ENCODE measurements at places on chromosomes 5 and 9.

GRCh38 chr5:82593481-82593880, 315.3 kb upstream of the RPS23 start:
- DNase-seq = no peak

- DNase-seq = no peak
Observed at GRCh38 chr5:91224456-91224855, 158.7 kb downstream of the ARRDC3 start.

DNA sequence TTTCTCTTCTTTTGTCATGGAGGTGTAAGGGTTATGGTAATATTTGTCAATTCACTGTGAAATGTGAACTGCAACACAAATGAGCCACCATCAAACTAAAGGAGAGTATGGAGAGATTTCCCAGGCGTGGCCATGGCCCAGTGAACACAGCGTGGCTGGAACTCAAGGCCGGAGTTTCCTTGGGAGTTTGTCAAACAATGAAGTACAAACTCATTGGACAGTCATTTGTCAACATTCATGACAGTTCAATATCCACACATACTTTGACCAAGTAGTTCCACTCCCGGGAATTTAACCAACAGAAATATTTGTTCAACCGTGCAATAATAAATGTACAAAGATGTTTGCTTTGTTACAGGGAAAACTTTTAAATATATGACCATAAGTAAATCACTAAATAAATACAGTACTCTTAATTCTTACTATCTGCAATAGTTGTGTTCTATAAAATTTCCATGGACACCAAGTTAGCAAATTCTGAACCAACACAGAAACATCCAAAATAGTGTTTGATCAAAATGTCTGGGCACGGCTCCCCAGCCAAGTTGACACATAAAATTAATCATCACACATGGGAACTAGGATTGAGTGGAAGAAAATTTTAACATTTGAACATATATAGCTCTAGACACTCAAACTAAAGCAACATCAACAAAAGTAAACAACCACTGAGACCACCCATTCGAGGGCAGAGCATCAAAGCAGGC, 87.1 kb downstream of the DIRAS2 start:
- no peak for DNase-seq

DNA sequence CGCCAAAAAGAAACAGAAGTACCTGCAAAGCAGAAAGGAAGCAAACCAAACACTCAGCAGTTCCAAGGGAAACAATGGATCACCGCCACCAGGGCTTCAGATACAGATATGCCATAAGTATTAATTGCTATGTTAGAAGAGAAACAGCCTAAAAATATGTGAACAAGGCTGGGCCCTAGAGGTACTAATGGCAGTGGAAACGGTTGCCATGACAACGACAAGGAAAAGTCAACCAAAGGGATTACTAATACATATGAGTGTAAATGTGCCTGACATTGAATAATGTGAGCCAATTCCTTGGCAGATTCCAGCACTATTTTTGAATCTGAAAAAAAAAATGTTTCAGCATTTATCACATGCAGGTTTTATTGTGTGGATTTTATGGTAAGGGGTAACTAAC, 75.0 kb downstream of the CAVIN4 start:
- DNase-seq = no peak

GRCh38 chr9:98263482-98264357, 8.3 kb upstream of the TBC1D2 start:
- DNase-seq = peak; percentile 66

DNA sequence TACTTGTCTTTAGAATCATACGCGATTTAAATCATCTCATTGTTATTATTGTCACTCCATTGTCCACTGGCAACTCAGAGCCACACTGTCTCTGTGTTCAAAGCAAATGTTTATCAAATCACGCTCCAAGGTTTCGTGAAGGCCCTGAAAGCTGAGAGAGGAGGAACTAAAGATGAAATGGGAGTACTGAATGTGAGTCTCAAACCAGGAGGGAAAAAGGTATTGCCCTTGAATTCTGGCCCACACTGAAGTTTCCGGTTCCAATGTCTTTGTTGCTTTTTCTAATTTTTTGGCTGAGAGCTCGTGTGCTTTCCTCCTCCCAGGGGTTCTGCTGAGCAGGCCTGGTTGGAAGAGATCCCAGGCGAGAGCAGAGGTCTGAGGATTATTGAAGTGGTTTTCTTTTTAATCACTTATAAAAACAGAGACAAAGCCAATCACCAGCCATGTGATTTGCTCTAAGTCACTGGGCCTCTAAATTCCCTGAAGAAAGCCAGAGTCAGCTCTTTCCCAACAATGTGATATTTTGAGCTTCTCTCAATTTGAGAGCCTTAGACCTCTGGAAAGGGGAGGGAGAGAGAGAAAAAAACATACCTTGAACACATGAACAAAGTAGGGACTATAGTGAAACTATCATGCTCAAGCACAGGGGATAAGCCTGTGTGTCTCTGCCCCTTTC, 420.8 kb upstream of the GRAMD2B start:
- DNase-seq = no peak

DNA sequence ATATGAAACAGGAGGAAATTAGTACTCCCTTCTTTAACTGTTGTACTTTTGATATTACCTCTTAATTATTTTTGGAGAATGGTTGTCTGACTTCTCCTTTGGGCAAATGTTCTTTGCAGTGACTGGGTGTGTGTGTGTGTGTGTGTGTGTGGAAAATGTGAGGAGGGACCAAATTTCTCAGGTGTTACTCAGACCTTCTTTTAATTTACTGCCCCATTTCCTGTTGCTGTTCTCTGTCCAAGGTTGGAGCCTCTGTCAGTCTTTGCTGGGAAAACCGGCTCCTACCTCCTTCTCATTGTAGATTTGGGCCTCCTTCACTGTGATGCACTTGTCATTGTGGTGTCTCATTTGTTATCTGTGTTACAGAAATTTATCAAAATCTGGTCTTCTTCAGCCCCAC, 68.4 kb downstream of the PBX3 start:
- no peak for DNase-seq

GRCh38 chr5:53366245-53366644, 114.2 kb upstream of the FST start:
- DNase-seq = no peak

DNA sequence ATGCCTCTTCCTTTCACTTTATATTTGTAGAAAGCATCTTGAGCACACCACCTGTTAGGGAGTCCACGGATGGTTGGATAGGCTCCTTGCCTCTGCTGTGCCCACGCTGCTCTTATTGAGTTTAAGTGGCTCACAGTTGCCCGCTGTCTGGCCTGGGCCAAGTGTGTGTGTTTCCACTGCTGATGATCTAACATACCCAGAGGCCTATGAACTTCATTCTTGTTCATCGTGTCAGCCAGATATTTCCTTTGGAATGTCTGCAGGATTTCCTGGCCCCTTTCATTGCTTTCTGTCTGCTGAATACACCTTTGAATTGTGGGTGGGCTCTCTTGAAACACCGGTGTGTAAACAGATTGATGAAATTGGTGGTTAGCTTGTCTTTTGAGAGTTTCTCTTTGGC, 46.6 kb downstream of the MVB12B start:
- DNase-seq = no peak

GRCh38 chr9:18796696-18797270, 236.2 kb downstream of the SAXO1 start:
- DNase-seq = no peak

DNA sequence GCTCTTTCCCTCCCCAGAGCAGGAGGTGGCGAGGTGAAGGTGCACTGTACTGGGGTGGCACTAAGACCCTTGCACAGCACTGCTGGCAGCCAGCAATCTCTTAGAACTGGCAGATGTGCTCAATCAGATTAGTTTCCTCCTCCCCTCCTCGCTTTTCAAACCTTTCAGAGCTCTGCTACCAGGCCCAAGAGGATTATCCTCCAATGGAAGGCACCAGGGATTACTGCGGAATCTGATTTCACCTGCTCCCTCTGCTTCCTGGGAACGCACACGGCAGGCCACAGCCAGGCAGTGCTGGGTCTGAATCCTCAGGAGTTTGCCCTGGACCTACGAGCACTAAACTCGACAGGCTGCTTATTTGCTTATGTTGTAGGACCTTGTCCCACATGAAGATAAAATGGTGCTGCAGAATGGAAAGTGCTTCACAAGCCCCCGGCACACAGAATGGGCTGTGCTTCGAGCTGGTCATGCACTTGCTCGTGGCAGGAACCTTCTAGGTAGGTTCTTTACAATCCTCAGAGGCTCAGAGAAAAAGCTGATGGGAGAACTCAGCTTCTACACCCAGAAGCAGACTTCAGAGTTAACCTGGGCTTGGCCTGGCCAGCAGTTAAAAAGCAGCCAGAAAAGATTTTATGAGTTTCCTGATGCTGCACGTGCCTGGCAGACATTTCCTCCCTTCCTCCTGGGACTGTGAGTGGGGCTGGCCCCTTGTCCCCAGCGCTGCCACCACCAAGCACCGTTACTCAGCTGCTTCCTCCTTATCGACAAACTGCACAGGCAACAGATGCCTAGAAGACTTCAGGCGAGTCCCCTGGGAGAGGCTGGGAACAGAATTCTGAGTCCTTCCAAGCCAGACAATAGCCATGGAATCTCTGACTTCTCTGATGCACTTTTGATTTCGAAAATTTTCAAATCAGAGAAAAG, 33.1 kb downstream of the FABP6 start:
- no peak for DNase-seq

GRCh38 chr5:159695741-159696294, 220.5 kb upstream of the ADRA1B start:
- DNase-seq = no peak

DNA sequence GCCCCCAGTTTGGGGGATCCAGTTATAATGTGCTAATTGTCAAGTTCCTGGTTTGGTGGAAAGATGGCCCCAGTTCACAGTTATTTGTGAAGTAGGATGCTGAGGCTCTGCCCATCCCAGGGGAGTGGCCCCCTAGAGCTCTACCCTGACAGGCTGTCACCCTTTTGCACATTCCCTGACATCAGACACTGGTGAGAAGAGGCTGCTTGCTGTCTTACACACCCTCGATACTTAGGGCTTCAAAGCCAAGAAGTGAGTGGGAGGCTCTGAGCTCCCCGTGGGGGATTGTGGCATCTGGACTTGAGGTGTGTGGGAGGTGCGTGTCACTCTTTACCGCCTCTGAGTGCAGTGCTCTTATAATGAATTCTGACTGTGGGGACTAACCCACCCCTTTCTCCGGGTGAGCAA, 168.5 kb downstream of the DOCK2 start:
- peak; percentile 50 for DNase-seq

- DNase-seq = no peak
Observed at GRCh38 chr9:38228331-38229103, 159.5 kb upstream of the SHB start.

GRCh38 chr5:140561753-140562523, 2.5 kb downstream of the APBB3 start:
- no peak for DNase-seq

DNA sequence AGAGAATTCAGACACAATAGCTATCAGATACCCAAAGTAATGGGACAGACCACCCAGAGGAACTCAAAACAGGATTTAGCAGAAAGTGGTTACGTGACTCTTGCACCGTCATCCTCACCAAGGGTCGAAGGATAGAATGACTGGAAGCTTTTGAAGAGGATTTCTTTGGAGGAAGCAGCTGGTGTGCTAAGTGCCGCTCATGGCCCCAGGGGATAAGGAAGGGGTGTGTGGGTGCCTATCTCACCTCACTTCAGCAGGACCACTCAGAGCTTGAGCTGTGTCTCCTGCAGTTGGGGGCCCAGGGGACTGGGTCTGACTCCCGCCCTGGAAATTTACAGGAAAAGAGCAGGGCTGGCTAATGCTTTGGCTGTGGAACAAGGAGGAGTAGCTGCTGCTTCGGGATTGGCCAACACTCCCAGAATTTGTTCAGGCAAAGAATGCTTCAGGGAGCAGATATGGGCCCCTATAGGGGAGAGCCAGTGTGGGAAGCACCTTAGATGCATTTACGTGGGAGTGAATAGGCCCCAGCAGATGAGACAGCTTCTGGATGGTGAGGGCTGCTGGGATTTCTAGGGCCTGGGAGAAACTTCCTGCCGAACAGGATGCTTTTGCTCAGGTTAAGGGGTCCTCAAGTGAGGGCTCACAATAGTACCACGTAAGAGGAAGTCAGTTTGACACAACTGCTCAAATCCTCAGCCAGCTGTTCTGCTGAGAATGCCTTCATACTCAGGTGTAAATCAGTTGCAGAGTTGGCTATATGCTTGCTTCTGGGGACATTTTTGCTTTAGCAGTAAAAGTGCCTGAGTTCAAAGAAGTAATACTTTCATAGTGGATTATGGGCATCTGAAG, 29.1 kb upstream of the TOMM5 start:
- no peak for DNase-seq

- peak; percentile 41 for DNase-seq
Observed at GRCh38 chr5:139863855-139864558, 68.4 kb downstream of the PSD2 start.

DNA sequence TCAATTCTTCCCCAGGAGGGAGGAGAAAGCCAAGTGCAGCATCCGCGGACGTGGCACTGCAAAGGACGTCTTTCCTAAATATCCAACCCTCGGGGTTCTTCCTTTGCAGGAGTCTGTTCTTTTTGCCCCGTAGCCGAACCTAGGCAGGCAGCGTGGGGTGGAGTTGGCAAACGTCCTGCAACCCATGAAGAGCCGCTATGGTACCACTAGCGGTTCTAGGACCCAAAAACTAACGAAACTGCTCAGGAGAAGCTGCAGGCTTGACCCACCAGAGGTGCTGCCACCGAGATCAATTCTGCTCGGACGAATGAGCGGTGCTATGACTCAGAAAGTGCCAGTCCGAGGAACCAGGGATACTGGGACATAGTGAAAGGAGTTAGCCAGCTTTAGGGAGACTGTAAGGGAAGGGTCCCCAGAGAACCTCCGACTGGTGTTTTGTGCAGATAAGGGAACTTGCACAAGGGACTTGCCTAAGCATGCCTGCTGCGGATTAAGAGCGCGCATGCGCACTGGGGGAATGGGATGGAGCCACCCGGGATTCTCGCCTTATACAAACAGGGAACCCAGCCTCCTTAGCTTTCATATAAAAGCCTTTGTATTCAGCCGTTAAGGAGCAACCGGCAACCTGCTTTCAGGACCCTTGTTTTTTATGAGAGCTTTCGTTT, 32.7 kb downstream of the ANXA2R start:
- peak; percentile 74 for DNase-seq

DNA sequence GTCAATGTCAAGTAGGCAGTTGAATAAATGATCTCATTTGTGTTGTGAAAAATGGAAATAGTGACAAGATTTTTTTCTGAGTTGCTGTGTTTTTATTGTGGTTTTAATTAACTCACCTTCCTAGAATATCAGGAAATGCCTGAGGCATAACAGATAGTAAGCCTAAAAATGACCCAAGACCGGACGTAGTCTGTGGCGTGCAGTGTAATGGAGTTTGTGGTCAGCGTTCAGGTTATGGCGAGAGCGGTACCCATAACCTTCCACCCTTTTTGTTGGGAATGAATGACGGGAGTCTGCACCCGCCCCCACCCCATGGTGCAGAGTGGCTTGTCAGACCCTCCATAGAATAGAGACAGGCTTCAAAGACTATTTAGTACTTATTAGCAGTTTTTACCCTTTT, 119.3 kb downstream of the GALNT10 start:
- no peak for DNase-seq

- DNase-seq = no peak
Observed at GRCh38 chr9:2697492-2697891, 19.8 kb upstream of the KCNV2 start.

DNA sequence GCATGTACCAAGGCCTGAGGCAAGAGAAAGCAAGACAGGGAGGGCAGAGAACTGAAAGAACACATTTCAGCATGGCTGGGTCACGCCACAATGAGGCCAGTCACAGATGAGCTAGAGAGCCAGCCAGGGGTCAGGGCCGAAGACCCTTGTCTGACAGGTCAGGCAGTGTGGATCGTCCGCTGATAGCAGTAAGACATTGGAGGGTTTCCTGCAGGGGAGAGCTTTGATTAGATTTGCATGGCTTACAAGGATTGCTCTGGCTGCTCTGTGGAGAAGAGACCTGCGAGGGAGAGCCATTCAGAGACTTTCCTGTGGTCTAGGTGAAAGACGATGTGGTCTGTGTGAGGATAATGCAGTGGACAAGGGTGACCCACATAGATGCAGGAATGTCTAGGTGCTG, 93.1 kb downstream of the RALGPS1 start:
- DNase-seq = no peak

Data from stimulated activated CD4-positive, alpha-beta T cell treated with anti-CD3 and anti-CD28 coated beads, Interleukin-4, amount 100 ng/mL, for 48 hours (primary cell).